Effector CD4-positive, alpha-beta T cell (primary cell): ENCODE measurements at places on chromosomes 4 and X.

- no peak for DNase-seq
Measured at GRCh38 chr4:166422475-166422874, 549.4 kb downstream of the TLL1 start.

DNA sequence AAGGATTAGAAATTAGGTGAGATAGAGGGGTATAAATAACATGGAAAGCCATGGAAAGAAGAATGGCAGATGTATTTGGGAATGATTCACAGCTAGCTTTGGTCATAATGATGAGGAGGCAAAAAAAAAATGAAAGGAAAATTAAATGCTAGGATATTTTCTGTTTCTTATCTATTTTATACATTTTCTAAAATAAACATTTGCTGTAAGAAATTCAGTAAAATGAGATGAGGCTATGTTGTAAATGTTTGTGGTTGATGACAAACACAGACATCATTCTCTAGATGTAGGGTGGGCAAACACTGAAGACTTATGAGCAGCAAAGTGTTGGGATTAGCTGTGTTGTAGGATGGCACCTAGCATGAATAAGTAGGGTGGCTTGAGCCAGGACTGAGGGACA lies 407.1 kb downstream of the IL15 start:
- no peak for DNase-seq

DNA sequence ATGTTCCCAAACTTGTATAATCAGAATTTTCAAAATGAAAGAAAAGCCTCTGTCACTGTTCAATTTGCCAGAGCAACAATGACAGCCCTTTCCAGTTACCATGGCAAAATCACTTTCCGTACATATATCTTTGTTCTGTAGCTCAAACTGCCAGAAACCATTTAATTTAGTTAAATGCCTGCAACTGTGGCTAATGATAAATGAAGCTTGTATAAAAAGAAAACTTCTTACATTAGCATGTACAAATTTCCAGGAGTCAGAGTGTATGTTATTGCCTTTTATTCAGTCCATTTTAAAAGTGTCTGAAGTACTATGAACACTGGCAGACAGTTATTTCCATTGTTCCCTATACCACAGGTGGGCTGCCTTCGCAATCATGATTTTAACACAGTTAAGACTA lies 30.3 kb downstream of the ARAP2 start:
- no peak for DNase-seq

DNA sequence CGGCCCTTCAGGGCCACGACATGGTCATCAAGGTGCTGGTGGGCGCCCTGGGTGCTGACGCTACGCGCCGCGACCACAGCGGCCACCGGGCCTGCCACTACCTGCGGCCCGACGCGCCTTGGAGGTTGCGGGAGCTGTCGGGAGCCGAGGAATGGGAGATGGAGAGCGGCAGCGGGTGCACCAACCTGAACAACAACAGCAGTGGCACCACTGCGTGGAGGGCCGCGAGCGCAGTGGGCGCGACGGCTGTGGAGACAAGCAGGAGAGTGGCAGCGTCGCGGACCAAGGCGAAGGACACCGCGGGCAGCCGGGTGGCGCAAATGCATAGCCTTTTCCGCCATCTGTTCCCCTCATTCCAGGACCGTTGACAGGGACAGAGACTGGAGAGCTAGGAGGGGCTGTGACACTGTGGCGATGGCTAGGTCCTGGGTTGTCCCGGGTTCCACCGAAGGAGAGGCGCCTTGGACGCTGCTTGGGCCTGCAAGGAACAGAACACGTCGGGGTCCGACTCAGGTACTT lies 919 bp downstream of the SOWAHD start:
- no peak for DNase-seq

DNA sequence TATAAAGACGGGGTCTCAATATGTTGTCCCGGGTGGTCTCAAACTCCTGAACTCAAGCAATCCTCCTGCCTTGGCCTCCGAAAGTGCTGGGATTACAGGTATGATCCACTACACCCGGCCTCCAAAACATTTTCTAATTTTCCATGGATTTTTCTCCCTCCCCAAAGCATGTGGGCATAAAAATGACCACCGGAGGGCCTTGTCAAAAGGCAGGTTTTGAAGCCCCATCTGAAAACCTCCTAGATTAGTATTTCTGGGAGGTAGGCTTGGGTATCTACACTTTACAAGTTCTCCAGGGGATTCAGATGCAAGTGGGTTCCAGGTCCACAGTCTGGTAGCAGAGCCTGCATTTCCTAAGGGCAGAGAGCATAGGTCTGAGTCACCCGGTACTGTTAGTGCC lies 1.4 kb upstream of the GPR173 start:
- no peak for DNase-seq

- DNase-seq, result no peak
Measured at GRCh38 chr4:186781032-186781917, 57.6 kb upstream of the FAT1 start.

- DNase-seq, result no peak
Measured at GRCh38 chrX:69066021-69066757, 99.1 kb downstream of the PJA1 start.

DNA sequence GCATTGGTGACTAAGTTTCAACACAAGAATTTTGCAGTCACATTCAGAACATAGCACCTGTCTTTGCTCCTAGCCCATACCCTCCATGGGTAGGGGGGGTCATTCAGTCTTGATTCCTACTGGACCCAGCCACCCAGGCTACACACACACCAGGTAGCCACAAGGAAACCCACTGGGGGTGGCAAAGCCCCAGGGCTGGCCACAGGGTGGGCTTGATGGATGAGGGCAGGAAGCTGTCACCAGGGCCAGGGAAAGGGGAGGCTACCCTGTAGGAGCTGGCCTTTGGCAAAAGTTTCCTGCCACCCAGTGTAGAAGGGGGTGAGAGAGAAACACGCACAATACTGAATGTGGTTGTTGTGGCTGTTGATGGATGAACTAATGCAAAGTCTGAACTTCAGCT lies 74.5 kb upstream of the NKX1-1 start:
- no peak for DNase-seq

- no peak for DNase-seq
Measured at GRCh38 chr4:8266508-8266907, 3.0 kb upstream of the HTRA3 start.

GRCh38 chrX:7100022-7100421 lies 47.5 kb upstream of the STS start:
- DNase-seq, result no peak

- no peak for DNase-seq
Measured at GRCh38 chr4:147059064-147059731, 113.5 kb upstream of the TTC29 start.
